Endothelial cell (in vitro differentiated cells): ENCODE measurements at places on chromosomes 1 and 21. TPM values are rescaled to one million over a fixed set of nuclear protein-coding genes. Genes with fewer than 3 reads are reported as not detected.

JMJD4 gene
- 13.4 TPM for total RNA-seq

BMP8B gene
- total RNA-seq = 0.10 TPM

DPM3 gene
- total RNA-seq = 39.2 TPM

RPRD2 gene
- 29.6 TPM for total RNA-seq

SLC30A10 gene
- total RNA-seq = not detected

PRR9 gene
- not detected for total RNA-seq

SLC19A2 gene
- total RNA-seq = 6.1 TPM

RRP1 gene
- total RNA-seq = 21.0 TPM

CELA2B gene
- total RNA-seq = not detected

TNFSF4 gene
- 0.15 TPM for total RNA-seq

WARS2 gene
- total RNA-seq = 11.2 TPM

CLEC20A gene
- not detected for total RNA-seq

PRDM16 gene
- 21.4 TPM for total RNA-seq

ATAD3C gene
- total RNA-seq = 2.9 TPM

WLS gene
- total RNA-seq = 99.6 TPM

AMY1B gene
- not detected for total RNA-seq

AKNAD1 gene
- not detected for total RNA-seq

DMRTA2 gene
- total RNA-seq = not detected

CASP9 gene
- total RNA-seq = 12.0 TPM

ZBTB7B gene
- 23.3 TPM for total RNA-seq

CSF1 gene
- 2.1 TPM for total RNA-seq

SPATA45 gene
- 0.82 TPM for total RNA-seq

EXO1 gene
- 6.5 TPM for total RNA-seq

LCE1F gene
- not detected for total RNA-seq

C1orf141 gene
- not detected for total RNA-seq

LRRC38 gene
- not detected for total RNA-seq

DUSP10 gene
- total RNA-seq = 5.0 TPM

HSD11B1 gene
- total RNA-seq = not detected

KIAA1614 gene
- total RNA-seq = 2.6 TPM

TMEM125 gene
- 2.7 TPM for total RNA-seq

CYP2J2 gene
- 0.64 TPM for total RNA-seq

CCDC27 gene
- total RNA-seq = not detected

ABCG1 gene
- total RNA-seq = 48.9 TPM

NUP210L gene
- 0.15 TPM for total RNA-seq

PPM1J gene
- total RNA-seq = 1.6 TPM

B3GALT2 gene
- 0.10 TPM for total RNA-seq

MASP2 gene
- not detected for total RNA-seq

ZNF648 gene
- not detected for total RNA-seq
